Hematopoietic multipotent progenitor cell treated with erythropoietin and hydrocortisone succinate and interleukin-3 and kit ligand, for 15 days (in vitro differentiated cells): ENCODE measurements at places on chromosomes 2 and 18.
A peak's percentile ranks its signal among the peaks of the same experiment; 100 is the strongest.

DNA sequence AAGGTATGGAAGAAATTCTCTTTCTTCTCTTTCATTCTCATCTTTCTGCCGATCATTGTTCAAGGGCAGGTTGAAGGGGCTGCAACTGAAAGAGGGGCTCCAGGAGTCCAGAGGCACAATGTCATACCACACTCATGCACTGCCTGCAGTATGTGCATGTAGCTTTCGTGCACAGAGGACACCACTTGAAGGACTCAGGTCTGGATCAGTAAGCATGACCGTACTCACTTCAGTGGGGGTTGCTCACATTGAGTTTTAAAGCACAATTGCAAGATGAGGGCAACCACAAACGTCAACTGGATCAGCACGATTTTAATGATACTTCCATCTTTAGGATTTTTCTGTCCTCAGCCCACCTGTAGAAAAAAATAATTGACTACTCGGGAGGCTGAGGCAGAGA, 84.6 kb downstream of the SP3 start:
- DNase-seq = no peak

DNA sequence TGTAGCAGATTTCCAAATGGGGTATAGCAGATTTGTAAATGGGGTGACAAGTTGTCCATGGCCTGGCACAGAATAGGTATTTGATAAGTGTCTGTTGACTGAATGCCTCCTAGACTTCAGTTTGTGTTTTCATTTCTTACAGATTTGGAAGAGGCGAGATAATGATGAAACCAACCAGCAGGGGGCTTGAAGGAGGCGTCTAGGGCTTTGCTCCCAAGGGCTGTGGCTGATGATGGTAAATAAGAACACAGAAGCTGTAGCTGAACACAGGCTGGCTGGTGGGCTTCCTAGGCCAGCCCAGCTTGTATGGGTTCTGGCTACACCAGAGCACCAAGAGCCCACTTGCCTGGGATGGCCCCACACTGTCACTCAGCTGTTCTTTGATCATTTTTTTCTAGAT, 19.4 kb downstream of the SFTPB start:
- peak; percentile 25 for DNase-seq

GRCh38 chr18:70659036-70659925, 370.4 kb downstream of the SOCS6 start:
- DNase-seq = no peak

- no peak for DNase-seq
Observed at GRCh38 chr2:217617616-217618022, 385.2 kb downstream of the TNS1 start.

- no peak for DNase-seq
Observed at GRCh38 chr2:172951554-172951953, 124.1 kb upstream of the MAP3K20 start.

- no peak for DNase-seq
Observed at GRCh38 chr2:173462892-173463840, 108.5 kb downstream of the CDCA7 start.

DNA sequence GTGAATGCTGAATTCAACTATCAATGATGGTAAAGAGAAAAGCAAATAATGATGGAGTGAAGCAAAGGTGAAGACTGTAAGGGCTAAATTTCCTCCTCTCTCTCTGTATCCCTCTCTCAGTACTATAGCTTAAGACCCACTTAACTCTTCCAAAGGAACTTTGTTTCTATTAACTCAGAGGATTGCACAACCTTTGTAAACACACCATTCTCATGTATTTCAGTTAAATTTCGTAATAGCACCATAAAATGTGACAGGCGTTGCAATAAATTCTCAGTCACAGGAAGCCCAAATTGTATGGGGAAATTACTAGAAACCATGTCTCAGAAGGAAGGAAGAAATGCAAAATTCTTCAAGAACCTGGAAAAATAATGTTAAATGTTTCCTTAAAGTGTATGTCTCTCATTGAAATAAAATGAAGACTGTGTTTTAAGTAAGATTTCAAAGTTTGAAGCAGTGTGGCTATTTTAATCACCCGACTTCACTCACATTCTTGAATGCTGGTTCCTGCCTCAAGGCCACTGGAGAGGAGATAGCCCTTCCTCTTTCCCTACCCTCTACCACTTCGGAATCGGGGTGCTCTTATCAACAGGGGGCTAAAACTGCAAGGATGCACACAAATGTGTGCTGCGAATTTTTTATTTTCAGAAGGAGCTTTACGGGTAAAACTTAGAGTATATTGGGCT, 112.1 kb downstream of the FTCDNL1 start:
- DNase-seq = no peak

DNA sequence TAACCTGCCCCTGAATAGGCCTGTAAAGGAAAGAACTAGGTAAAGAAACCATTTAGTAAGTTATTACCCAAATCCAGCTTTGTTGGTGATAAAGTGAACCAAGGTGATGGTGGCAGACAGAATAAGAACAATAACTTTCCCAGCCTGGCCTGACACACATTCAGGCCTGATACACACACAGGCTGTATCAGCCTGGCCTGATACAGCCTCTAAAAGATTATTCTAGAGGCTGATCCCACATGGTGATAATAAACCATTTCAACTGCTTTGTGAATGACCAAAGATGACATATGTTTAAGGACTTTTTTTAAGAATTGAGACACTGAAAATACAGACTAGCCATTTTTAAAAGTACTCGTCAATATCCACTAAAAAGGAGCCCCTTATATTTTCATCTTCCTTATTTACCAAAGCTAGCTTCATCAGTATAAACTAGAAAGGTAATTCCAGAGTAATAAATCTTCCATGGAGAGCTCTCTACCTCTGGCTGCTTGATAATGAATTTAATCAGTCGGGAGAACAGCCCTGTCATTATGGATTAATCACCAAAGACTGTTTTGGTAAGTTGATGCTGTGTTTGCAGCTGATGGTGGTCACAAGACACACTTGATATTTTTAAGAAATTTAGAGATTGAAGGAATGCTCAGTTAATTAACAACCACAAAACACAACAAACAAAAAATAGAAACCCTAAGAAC, 77.2 kb downstream of the SLC8A1 start:
- DNase-seq = no peak

DNA sequence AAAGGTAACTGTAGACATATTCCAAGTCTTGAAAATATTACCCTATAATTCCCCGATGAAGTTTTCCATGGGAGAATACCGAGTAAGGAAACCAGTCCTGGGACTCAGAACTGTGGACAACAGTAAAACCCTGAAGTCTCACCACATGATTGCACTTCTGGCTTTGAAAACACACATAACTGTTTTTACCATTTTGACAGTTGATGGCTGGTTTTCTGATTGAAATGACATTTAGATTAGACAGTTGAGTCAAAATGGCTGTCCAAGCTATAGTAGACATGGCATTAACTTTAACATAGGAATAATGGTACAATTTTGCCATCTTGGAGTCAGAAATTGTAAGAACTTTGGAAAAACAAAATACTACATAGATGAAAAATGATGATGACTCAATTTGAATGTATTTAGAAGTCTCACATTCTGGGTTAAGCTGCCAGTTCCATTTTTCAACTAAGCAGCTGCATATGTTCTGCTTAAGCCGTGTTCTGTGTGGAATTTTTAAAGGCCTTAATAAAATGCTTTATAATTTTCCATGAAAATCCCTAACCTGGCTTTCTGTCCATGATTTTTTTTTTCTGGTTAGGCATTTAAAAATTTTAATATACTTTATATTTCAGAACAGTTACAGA, 38.3 kb upstream of the WIPF1 start:
- DNase-seq = no peak

- DNase-seq = no peak
Observed at GRCh38 chr2:231935207-231935524, 9.0 kb upstream of the NPPC start.

DNA sequence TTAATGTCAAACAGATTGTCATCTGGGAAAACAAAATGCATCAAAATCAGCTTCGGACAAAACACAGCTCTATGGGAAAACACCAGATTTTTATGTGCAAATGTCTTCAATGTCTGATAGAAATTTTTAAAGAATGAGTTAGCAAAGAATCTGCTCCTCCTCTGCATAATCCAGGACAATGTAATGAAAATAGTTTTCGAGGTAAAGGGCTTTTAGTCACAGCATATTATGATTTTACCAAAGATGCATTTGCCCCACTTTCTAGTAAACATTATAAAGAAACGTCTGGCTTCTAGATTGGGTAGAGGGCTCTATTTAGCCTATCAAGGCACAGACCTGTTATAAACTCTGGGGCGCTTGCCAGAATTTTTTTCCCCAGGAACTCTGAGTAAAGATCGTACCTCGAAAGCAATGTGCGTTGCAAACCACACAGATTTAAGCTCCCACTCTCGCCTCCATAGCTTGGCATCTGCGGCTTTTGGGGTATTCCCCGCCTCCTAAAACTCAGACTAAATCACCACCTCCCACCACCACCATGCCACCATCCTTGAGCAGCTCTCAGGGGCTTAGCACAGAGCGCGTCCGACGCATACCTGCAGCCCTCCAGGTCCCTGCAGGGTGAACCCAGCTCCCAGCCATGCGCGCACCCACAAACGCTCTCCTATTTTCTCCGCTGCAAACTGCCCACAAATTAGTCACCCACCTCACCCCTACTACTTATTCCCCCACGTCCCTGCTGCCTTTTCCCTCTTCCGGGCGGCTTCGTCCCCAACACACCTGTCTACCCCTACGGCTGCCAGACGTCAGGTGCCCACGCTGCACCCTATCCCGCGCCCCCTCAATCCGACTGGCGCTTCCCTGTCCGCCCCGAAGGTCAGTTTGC, 829 bp downstream of the ACVR1C start:
- no peak for DNase-seq

GRCh38 chr2:238569507-238570195, 142.9 kb downstream of the ASB1 start:
- DNase-seq = no peak

DNA sequence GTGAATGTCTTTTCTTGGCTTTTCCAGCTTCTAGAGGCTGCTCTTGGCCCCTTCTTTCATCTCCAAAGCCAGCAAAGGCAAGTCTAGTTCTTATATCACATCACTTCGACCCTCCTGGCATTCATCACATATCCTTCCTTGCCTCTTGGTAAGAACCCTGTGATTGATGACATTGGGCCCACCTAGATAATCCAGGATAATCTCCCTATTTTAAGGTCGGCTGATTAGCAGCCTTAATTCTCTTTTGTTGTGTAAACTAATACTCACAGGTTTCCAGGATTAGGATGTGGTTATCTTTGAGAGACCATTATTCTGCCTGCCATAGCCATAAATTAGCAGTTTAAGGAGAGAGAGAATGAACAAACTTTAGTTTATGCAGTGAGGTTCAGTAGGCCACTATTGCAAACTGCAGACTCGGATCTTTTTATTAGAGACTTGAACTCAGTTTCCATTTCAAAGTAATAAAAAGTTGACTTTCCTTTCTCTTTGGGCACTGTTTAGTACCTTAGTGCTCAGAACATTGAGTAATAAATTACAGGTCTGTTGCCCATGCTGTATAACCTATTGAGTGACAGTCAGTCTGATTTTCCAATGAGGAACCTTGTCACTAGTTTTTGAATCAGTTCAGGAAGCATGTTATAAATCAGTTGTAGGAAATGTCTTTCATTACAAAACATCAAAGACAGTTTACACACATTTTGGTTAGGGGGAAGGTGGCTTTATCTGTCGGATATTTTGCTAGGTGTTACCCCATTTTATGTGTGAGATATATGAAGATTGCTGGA, 4.5 kb downstream of the NDUFV2 start:
- no peak for DNase-seq

DNA sequence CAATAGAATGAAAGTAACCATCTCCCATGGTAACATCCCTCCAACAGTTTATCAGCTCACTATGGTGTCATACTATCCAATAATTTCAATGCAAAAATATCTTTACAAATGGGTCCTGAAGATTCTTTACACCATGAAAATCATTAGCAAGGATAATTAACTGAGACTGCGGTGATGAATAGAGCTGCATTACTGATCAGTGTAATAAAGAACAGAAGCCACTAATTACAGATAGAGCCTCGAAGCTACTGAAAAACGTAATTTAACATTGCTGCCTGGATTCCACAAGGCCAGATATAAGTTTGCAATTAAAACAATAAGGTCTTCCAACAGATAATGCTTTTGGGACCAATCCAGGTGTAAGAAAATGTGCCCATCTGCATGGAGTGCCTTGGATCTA, 1245.8 kb upstream of the SLC39A10 start:
- no peak for DNase-seq

DNA sequence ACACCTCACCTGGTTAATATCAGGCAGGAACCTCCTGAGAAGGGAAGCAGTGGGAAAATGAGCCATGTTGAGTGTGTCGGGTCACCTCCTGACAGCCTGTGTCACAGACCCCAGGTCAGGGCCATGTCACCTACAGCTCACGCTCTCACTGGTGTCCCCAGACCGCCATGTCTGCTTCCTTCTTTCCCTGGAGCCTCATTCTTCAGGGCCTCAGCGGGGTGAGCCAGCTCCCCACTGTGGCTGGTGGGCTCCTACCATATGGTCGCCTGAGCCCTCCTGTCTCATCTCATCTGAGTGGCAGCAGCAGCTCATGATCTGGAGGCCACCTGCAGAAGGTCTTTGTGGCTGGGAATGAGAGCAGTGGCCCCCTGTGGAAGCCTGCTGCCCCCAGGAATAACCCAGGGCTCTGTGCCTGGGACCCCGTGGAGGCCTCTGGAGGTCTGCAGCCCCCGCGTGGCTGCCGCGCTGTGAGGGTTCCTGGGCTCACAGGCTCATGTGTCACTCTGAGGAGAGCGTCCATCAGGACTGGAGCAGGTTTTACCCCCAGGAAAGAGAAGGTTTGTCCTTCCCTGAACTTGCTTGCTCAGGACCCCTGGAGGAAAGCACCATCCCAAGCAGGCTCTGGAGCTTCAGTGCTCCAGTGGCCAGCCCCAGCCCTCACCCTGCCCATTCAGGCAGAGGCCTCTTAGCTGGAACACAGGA, 56.4 kb downstream of the FAM168B start:
- no peak for DNase-seq

GRCh38 chr2:69380072-69380917, 6.7 kb downstream of the GFPT1 start:
- DNase-seq = no peak

- DNase-seq = no peak
Observed at GRCh38 chr2:204988836-204989235, 443.6 kb downstream of the PARD3B start.

DNA sequence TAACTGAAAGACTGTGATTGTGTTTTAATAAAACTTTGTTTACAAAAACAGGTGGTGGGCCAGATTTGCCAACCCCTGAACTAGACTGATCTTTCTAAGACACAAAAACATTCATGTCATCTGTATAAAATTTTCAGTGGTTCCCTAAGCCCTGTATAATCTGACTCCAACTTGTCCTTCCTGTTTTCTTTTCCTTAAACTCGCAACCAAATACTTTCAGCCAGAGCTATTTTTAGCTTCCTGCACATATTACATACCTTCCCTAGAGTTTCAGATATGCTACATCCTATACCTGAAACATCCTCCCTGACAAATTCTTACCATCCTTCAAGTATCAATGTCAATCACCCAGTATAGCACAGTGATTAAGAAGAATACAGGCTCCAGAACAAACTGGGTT, 4.8 kb downstream of the GCFC2 start:
- DNase-seq = no peak
